KG1 (cell line): ENCODE measurements at places on chromosomes 2 and 18.

- no peak for DNase-seq
These were observed 39.1 kb downstream of the OSBPL6 start for GRCh38 chr2:178233428-178233827.

GRCh38 chr2:238140721-238141540 is 2.5 kb downstream of the KLHL30 start:
- no peak for DNase-seq

- DNase-seq, result no peak
These were observed 217.8 kb downstream of the CDH2 start for GRCh38 chr18:27959101-27959500.

- no peak for DNase-seq
These were observed 3.1 kb downstream of the DLX1 start for GRCh38 chr2:172088245-172089004.

- no peak for DNase-seq
These were observed 376 bp downstream of the NDUFA10 start for GRCh38 chr2:240024766-240025165.

GRCh38 chr2:31322371-31322770 is 88.4 kb downstream of the EHD3 start:
- DNase-seq, result no peak
